HL-60 (cell line): ENCODE measurements at places on chromosomes 7 and 10.

GRCh38 chr10:126387931-126388911 is at the start of gene ADAM12:
Gene ADAM12, minus strand, starts transcription at chr10:126388477. Its CDS starts 332 bp downstream, at chr10:126388145.
- no peak for DNase-seq

- DNase-seq, result no peak
Observed at GRCh38 chr10:94879214-94879613, 59.2 kb upstream of the CYP2C9 start.

DNA sequence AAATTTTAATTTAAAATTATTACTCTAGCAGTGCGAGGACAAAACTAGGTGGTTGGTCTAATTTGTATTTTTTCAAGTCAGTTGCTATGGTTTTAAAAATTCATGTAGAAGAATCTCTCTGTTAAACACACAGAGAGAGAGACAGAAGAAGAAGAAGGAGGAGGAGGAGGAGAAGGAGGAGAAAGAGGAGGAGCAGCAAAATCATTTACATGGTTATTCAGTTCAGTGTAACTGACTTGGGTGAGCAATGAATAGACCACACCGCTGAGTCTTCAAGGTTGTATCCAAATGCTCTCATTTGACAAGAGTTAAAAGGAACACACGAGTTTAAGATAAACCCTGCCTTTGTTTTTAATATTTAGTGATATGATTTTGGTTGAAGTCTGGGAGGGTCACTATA is 131.1 kb downstream of the PDE1C start:
- DNase-seq, result no peak

GRCh38 chr10:122249991-122250750 is 20.9 kb upstream of the BTBD16 start:
- DNase-seq, result no peak

DNA sequence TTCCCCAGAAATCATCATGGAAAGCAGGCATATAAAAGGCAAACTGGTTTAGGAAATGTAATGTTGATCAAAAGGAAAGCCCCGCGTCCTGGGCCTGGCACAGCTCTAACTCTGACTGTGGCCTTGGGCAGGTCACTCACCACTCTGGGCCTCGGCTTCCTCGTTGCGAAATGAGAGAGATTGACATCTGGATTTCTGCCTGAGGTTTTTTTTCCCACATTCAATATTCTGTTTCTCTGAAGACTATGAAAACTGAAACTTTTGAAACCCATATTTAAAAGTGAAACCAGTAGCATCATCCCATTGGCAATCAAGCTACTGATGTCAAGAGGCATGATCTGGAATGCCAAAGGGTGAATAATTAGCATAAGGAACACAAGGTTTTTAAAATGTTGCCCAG is 369.7 kb upstream of the NPVF start:
- DNase-seq, result no peak

- peak; percentile 38 for DNase-seq
Observed at GRCh38 chr7:151917791-151918509, 38.3 kb upstream of the GALNTL5 start.
